Epithelial cell of esophagus (primary cell): ENCODE measurements at places on chromosomes 5 and 9.

GRCh38 chr9:105138306-105138801 is 106.1 kb upstream of the SLC44A1 start:
- DNase-seq, result no peak

GRCh38 chr9:34230556-34230955 is 51.7 kb downstream of the UBAP1 start:
- DNase-seq, result no peak

DNA sequence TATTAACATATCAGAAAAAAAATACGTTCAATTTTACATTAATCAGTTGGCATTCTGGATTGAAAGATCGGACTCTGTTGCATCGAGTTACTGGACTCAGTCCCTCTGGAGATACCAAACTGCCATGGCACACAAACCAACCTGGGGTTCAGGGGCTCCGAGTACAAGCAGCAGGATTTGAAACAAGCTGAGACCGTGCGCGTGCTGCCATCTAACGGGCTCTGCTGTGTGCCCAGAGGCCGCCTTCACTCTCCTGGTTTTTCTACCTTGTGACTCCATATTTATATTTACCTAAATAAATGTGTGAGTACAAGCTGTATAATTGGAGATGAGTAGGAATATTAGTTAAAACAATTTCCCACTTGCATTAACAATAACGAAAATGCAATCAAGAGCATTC is 48.2 kb downstream of the ANXA1 start:
- DNase-seq, result peak; percentile 36

DNA sequence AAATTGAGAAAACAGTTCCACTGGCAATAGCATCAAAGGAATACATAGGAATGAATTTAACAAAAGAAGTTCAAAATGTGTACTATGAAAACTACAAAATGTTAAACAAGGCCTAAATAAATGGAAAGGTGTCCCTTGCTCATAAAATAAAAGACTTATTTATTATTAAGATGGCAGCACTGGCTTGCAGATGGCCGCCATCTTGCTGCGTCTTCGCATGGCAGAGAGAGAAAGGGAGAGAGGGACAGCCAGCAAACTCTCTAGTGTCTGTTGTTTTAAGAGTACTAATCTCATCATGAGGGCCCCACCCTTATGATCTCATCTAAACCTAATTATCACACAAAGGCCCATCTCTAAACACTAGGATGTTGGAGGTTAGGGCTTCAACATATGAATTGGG is 47.1 kb downstream of the ABLIM3 start:
- DNase-seq, result peak; percentile 36

DNA sequence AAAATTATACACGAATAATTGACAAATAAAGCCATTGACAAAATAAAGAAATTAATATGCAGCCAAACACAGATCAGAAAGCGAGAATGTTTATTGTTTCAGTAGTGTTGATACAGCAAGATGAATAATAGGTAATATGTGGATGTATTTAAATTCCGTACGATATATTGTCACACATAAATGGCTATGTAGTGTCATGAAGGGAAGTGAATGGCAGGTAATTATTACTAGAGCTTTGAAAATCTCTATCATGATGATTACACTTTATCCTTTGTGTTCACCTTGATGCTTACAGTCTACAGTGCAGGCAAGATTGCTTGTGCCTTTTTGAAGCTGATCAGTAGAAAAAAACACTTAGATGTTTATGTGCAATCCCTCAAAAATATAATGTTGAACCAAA is 23.3 kb upstream of the CDH10 start:
- no peak for DNase-seq

DNA sequence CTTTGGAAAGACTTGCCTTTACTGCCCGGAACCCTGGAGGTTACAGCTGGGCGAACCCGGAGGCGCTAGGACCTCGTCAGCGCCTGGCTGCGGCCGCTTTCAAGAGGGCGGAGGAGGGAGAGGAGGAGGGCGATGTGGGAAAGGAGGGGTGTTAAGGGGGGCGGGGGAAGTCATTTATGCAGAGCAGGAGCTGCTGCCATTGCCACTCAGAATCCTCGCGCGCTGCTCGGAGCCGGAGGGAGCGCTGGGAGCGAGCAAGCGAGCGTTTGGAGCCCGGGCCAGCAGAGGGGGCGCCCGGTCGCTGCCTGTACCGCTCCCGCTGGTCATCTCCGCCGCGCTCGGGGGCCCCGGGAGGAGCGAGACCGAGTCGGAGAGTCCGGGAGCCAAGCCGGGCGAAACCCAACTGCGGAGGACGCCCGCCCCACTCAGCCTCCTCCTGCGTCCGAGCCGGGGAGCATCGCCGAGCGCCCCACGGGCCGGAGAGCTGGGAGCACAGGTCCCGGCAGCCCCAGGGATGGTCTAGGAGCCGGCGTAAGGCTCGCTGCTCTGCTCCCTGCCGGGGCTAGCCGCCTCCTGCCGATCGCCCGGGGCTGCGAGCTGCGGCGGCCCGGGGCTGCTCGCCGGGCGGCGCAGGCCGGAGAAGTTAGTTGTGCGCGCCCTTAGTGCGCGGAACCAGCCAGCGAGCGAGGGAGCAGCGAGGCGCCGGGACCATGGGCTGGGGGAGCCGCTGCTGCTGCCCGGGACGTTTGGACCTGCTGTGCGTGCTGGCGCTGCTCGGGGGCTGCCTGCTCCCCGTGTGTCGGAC is at the start of gene PCSK5:
TSS of gene PCSK5 (plus strand) at position 202 of the 805 bp plus-strand sequence. CDS start at position 711, 509 bp downstream.
- peak; percentile 93 for DNase-seq

DNA sequence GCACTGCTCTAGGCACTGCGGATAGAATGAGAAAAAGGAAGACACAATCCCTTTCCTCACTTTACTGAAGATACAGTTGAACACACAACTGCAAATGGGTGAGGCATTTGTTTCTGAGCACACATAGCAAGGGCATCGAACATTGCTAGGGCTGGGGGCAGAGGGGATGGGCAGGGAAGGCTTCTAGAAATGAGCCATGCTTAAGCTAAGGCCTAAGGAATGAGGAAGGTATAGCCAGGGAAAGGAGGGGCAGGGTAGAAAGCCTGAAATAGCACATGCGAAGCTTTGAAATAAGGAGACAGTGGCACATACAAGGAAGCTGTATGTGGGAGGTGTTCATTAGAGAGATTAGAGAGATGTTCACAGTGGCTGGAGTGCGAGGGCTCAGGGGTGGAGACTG is 92.7 kb downstream of the KIF4B start:
- DNase-seq, result peak; percentile 69

GRCh38 chr5:55568654-55569512 is 34.1 kb upstream of the PLPP1 start:
- DNase-seq, result peak; percentile 33

- DNase-seq, result peak; percentile 50
Observed at GRCh38 chr9:77751341-77752091, 103.4 kb upstream of the GNA14 start.

GRCh38 chr5:62281411-62281810 is 24.6 kb upstream of the KIF2A start:
- DNase-seq, result peak; percentile 82

GRCh38 chr5:133382661-133383579 is 229.4 kb downstream of the FSTL4 start:
- DNase-seq, result no peak

DNA sequence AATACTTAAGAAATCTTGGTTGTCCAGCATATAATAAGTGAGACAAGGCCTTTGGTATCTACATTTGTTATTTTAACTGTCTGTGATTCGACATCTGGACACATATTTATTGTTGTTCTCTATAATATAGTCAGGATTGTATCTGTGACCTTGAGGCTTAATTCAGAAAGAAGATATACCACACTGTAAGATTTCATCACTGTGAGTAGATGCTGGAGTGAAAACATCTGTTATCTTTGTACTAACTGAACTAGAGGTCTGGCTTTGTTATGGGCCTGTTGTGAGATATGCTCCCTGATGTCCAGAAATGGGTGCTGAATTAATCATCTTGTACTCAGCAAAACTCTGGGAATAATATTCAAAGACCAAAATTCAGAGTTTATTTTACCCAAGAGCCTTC is 148.5 kb downstream of the ISOC1 start:
- no peak for DNase-seq

- no peak for DNase-seq
Observed at GRCh38 chr9:122930541-122931225, 629 bp downstream of the ZBTB26 start.

- DNase-seq, result no peak
Observed at GRCh38 chr5:177123789-177124485, 9.6 kb upstream of the NSD1 start.

DNA sequence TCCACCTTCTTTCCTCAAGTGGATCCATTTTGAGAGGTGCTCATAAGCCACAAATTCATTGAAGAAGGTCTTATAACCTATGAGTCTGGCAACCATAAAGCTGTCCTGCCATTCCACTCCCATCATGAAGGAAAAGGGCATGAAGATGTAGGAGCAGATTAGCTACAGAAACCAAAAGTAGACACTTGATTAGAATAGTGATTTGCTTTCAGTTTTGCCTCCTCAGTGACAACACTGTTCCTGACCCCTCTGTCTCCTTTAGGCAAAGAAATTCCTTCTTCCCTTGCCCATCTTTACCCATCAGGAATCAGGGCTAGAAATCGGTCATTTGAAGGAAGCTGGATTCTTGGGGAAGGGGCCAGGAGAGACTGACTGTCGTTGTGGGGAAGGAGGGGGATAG is 55.2 kb downstream of the SLC28A3 start:
- DNase-seq, result no peak

DNA sequence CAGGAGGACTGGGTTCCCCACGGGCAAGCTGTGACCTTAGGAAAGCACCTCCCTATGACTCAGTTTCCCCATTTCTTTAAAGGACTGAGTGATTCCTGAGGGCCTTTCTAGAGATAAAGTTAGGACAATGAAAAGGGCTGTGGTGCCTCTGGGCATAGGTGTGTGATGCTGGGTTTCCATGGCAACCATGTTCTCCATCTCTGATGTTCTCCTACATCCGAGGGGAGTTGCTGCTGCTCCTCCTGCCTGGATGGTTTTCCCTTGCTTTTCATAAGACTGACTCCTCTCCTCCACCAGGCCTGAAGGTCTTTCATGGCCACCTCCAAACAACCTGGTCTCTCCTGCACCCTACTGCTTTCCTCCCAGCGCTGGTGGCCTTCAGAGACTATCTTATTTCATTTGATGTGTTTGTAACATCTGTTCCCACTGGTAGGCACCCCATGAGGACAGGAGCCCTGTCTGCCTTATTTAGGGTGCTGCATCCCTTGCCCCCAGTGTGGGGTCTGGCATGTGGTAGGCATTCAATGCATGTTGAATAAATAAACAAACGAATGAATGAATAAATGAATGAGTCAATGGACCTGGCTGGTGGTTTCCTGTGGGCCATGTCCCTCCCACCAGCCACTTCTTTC is 112.2 kb upstream of the HAND1 start:
- no peak for DNase-seq

DNA sequence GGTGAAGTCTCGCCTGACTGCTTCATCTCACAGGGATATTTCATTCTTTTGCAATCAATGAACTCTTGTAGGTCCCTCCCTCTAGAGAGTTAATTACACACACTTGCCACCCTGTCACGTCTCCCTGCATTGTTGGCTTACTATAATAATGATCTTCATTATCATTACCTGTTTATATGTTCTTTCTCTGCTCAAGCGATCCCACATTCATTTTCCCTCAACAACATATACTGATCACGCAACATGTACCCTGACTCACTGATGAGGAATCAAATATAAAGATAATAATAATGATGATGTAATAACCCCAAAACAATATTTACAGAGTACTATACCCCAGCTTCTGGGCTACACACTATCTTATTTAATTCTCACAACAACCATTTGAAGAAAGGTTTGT is 88.5 kb downstream of the FEM1C start:
- DNase-seq, result no peak

GRCh38 chr5:79295029-79295428 is 59.1 kb downstream of the JMY start:
- DNase-seq, result no peak

- DNase-seq, result peak; percentile 59
Observed at GRCh38 chr9:16705111-16705604, 165.3 kb downstream of the BNC2 start.

- DNase-seq, result no peak
Observed at GRCh38 chr9:76743931-76744330, 20.3 kb upstream of the PCA3 start.

DNA sequence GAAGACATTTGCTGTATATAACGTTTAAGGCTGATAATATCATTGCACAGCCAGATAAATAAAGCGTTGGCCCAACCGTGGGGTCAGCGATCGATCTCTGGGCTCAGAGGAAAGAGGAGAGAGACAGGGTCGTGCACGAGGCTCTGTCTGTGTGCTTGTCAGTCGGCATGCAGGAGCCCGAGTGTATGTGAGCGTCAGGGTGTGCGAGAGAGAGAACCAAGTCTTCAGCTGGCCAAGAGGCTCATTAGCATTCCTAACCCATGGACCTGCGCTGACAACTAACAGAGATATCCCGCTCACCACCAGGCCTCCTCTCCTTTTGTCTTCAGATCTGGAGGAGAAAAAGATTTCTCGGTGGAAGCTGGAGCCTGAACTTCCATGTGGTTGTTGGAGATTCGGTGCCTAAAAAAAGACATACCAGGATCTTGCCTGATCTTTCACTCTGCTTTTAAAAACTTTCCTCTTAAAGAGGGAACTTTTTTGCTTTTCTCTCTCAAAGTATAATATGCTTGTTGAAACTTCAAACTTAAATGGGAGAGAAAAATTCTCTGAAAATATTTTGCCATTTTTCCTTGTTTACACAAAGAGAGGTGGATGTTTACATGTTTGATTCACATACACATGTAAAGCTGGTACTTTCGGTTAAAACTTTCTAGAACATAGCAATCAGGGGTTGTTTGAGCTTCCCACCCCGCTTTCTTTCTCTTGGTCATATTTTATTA is 16.5 kb downstream of the NR2F1 start:
- no peak for DNase-seq

DNA sequence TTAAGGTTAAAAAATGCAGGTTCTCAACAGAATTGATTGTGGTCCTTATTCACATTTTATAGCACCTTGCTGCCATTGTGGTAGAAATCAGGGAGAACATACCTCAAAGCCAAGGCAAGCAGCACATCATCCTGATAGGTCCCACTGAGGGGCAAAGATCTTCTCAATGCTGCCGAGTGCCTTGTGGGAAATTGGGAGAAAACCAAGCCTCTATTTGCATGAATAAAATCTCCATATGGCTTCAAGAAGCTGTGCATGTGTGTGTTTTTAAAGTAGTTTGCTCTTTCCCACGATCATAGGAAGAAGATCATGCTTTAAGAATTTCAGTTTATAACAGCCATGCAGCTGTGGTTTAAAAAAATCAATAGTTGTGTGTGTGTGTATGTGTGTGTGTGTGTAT is 216.9 kb upstream of the FBXL7 start:
- no peak for DNase-seq

DNA sequence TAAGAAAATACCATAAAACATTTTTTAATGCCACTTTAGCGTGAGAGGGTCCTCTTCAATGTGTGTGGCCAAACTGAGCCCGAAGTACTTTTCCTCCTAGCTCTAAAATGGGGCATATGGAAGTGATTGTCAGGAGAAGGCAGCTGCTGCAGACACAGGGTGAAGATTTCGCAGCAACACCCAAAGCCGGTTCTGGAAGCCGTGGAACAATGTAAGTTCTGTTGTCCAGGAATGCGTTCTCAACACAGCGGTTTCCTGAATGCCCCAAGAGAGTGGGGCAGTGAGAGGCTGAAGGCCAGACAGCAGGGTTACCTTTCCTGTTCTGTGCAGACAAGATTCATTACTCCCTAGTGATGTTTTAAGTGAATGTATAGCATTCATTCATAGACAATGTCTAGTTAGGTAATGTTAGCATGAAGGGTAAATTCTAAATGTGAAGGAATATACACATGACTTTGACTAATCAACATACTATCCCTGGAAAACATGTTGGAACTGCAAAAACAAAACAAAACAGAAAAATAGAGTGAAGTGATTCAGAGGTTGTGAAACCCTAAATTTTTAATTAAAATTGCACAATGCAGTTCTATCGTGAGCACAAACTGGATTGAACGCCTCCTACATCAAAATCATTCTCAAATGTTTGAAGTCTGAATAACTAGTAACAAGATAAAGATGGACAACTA is 197.0 kb upstream of the SEMA6A start:
- peak; percentile 71 for DNase-seq
